ENCODE measurements at places on chromosomes 2 and 18.

DNA sequence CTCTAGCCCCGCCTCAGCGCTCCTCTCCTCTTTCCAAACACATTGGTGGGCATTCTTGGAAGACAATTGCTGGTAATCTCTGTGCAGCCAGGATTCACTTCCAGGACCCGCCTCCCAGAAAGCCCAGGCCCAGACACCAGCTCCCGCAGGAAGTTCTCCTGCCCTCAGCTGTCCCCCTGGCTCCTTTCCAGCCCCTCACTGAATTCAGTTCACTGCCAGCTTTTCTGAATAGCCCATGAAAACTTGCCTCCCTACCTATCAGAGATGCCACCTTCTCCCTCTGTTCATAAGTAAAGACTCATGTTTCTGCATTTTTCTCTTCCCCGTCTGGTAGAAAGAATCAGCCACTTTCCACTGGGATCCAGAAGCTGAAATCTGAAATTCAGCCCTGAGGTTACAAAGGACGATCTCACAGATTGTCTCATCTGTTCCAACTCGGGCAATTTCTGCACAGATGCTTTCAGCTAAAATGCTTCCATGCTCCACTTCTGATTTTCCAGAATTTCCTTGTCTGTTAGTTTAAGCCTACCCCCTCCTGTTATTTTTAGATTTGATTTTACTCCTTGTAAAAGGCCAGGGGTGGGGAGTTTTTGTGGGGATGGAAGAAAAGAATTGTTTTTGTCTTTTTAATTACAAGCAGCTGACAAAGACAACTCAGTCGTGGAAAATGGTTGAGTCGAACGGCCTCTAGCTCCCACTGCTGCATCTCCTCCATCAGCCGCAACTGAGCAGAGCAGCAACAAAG is 98.1 kb downstream of the SP3 start:
- no peak for DNase-seq

GRCh38 chr2:179543361-179543901 is 278.8 kb upstream of the SESTD1 start:
- DNase-seq, result no peak

- DNase-seq, result no peak
Observed at GRCh38 chr2:106830191-106830590, 55.8 kb downstream of the ST6GAL2 start.

GRCh38 chr2:194214192-194214591 is 1442.8 kb upstream of the SLC39A10 start:
- no peak for DNase-seq

DNA sequence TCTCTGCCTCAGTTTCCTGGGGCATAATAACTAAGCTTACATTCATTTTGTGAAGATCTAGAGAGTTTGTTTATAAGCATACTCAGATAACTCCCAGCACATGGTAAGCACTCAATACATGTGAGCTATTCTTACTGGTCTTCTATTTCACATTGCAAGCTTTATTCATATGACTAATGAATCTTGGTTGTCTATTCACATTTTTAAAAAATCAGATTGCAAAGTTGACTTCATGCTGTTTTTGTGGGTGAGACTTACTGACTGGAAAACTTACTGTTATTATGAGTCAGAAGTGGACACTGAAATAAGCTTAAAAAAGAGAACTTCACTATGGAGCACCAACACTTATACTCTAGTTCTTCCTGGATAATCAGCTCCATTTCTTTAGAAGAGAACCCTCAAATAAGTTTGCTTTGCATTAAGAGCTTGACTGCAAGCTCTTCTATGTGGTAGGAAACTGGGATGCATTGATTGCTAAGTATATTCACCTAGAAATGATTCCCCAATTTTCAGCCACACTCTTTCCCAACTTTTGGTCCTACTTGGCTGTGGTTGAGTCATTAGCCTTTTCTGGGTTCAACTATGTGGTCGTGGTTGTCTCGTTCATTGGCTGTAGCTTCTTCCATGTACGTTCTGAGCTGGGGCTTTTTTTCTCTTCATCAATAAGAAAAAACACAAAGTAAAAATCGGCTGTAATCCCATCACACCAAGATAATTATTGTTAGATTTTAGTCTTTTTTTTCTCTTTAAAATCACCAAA is 29.5 kb upstream of the RBMS1 start:
- DNase-seq, result no peak

GRCh38 chr2:198499539-198499938 is 695.1 kb downstream of the PLCL1 start:
- no peak for DNase-seq

DNA sequence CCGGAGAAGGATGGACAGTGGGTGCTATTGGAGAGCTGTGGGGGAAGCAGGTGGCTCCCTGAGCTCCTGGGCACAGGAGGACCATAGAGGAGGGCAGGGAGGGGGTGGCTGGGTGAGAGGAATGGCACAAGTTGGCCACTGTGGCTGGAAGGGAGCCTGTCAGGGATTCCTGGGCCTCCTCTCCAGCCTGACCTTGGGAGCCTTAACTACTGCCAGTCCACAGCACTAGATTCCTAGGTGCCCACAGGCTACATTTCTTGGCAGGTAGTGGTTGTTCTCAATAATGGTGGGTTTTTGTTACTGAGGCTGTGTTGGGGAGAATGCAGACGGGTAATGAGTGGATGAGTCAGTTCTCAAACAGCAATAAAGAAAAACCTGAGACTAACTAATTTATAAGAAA is 26.0 kb downstream of the EFHD1 start:
- DNase-seq, result no peak

DNA sequence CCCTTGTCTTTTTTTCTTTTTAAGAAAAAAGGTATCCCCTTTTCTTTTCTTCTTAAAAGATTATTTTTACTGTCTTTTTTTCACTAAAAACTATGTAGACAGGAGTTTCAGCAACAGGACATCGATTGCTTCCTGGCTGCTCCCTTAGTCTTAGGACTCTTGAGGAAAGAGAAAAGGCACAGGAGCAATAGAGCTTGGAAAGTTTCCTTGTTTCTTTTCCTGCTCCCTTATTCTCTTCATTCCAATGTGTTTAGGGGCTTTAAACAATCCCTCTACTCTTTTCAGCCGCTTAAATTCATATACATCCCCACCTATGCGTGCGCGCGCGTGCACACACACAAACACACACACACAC is 225.9 kb upstream of the FBXO11 start:
- DNase-seq, result no peak

GRCh38 chr2:75994759-75995158 is 284.0 kb upstream of the GCFC2 start:
- DNase-seq, result no peak

GRCh38 chr2:205678541-205679142 is 3.7 kb upstream of the NRP2 start:
- no peak for DNase-seq

DNA sequence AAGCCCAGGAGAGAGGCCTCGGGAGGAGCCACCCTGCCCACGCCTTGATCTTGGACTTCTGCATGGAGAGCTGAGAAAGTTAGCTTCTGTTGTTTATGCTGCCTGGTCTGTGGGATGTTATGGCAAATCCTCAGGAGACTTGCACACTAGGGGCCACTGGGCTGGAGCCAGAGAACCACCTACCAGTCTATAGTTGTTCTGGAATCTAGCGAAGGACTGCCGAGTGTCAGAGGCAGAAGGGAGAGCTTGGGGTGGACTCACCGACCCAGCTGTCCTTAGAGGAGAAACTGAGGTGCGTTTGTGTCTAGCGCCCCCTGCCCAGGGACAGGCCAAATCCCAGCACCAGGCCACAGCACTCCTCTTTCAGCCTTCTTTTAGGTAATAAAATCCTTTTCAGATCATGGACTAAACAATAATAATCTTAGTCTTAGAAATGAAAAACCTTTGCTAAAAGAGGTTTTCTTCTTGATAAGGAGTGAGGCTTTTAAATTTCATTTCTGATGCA is 398.7 kb upstream of the SALL3 start:
- DNase-seq, result no peak

- DNase-seq, result peak; percentile 62
Observed at GRCh38 chr2:96951125-96951654, 35.2 kb downstream of the FAM178B start.

- DNase-seq, result no peak
Observed at GRCh38 chr2:39881494-39881893, 102.4 kb upstream of the THUMPD2 start.

DNA sequence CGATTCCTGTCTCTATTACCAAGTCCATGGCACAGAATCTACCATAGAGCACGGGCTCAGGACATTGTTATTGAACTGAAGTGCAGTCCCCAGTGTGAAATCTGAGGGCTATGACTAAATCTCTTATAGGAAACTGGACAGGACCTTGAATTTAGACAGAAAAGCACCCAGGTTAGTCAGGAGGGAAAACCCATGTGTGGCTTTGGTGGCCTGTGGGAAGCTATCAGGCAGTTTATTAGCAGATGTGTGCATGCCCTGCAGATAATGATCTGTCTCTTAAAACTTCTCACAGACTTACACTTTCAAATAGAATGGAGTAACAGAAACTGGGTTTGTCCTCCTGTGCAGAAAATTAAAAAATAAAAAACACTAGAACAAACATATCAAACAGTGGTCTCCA is 610.0 kb upstream of the RAB6C start:
- no peak for DNase-seq

DNA sequence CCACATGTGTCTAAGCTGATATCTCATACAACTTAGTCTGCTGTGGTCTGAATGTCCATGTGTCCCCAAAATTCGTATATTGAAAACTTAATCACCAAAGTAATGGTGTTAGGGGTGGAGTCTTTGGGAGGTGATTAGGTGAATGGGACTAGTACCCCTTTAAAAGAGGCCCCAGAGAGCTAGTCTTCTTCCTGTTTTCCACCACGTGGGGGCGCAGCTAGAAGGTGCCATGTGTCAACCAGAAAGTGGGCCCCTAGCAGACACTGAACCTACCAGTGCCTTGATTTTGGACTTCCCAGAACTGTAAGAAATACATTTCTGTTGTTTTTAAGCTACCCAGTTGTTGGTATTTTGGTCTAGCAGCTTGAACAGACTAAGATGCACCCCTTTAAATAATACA is 86.6 kb downstream of the ASB1 start:
- no peak for DNase-seq

- no peak for DNase-seq
Observed at GRCh38 chr2:120520929-120521912, 175.3 kb downstream of the INHBB start.

GRCh38 chr18:5842653-5843052 is 52.7 kb downstream of the TMEM200C start:
- DNase-seq, result no peak

DNA sequence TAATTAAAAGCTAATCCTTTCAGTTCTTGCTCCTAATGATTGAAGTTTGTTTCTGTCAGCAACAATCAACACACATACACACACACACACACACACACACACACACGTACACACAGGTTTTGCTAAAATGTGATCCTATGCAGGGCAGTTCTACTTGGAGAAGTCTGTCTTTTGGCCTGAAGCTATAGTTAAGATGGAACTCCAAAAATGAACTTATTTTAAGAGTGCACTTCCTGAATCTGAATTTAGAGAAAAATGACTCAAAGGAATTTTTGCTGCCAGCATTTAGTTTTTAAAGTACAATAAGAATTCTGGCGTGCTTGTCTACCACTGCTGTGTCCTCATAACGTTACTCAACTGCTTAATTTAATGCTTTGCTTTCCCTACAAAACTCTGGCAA is 6.6 kb downstream of the GALNT5 start:
- DNase-seq, result no peak

GRCh38 chr2:228548230-228548629 is 366.7 kb upstream of the SPHKAP start:
- DNase-seq, result no peak

GRCh38 chr18:38635709-38636430 is 1070.3 kb upstream of the CELF4 start:
- DNase-seq, result no peak

DNA sequence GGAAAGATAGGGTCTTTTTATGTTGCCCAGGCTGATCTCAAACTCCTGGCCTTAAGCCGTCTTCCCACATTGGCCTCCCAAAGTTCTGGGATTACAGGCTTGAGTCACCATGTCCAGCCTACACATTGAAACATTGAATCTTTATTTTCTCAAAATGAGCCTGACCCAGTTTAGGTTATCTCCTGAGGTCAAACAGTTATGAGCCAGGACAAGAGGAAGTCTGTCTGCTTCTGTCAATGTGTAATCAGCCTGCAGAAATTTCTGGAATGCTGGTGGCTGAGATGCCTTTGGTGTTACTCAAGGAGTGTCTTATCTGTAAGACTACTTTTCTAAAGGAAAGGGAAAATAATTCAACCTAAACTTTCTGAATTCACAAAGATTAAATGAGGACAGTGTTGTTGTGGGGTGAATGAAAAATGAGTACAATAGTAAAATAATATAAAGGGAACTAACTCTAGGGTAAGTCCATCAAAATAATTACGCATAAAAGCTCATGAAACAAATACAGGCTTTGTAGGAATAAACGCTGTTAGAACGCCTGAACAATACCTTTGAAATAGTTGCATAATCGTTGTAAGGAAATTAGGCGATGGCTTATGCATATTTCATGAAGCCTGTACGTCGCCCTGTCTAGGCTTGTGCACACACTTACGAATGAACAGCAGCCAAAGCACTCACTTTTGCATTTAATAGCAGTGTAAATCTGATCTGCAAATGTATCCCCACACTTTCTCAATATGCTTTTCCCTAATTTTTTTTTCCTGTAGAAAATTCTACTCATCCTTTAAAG is 260.8 kb downstream of the RDH14 start:
- DNase-seq, result no peak

GRCh38 chr18:47418746-47419145 is 167.3 kb upstream of the SKOR2 start:
- no peak for DNase-seq

- no peak for DNase-seq
Observed at GRCh38 chr2:69817729-69818501, 11.5 kb upstream of the GMCL1 start.

DNA sequence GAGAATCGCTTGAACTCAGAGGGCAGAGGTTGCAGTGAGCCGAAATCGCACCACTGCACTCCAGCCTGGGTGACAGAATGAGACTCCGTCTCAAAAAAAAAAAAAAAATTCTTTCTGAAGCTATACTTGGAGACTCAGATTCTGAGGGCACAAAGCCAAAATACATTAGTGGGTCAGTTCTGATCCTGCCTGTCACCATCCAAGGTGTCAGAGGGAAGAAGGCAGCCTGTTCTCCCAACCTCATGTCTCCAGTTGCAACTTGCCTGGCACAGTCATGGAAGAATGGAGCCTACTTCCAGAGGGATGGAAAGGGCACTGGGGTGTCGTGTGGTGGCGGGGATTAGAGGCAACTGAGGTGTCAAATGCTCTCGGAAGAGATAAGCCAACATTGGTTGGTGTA is 104.8 kb upstream of the GATA6 start:
- no peak for DNase-seq

DNA sequence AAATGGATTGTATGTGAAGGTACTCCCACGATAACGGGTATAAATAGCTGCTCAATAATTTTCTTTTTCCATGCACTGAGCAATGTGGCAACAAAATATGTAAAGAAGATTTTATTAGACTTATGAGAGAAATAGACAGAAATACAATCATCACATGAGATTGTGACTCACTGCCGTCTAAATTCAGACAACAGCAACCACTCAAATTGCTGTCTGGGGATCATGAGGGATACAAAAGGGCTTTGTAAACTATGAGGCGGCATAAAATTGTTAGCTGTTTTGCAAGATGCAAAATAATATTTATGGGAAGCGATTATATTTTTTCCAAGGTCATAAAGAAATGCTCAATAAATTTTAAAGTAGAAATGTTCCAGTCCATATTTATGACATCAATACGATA is 259.1 kb upstream of the AGAP1 start:
- DNase-seq, result no peak
